Tibial nerve (tissue), 4 donors: ENCODE measurements at places on chromosomes 7 and 10. TPM values are rescaled to one million over a fixed set of nuclear protein-coding genes. Genes with fewer than 3 reads are reported as not detected.

PDZD8 gene
- total RNA-seq, result 33.3 TPM

FKBP9 gene
- 356 TPM for total RNA-seq

CNTNAP2 gene
- 0.42 TPM for total RNA-seq

LRRN3 gene
- total RNA-seq, result 3.3 TPM

CHN2 gene
- 9.8 TPM for total RNA-seq

ITGB1 gene
- total RNA-seq, result 483 TPM

DPYSL4 gene
- 0.21 TPM for total RNA-seq

PTPRE gene
- total RNA-seq, result 19.0 TPM

FANK1 gene
- 6.6 TPM for total RNA-seq

VSTM4 gene
- total RNA-seq, result 13.2 TPM

STEAP4 gene
- total RNA-seq, result 239 TPM

DNA sequence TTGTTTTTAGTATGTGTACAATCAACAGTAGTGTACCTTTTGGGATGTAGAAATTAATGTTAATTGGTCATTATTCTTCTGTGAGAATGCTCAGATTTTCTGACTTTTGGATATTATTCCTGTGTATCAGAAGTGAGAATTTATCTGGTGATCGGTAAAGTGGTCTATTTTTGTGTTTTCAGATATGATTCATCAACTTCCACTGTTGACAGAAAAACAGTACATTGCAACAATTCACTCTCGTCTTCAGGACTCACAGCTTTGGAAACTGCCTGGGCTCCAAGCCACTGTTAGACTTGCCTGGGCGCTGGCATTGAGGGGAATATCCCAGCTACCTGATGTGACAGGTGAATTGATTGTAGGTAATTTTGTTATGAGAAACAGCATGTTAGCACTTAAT lies 20.9 kb downstream of the NUP205 start:
- DNase-seq, result no peak
- H3K36me3 ChIP-seq, result peaks cover 99% of the 10 kb centered on the region
- H3K27ac ChIP-seq, result no peak overlapping the region
- no peaks in the 10 kb centered on the region for H3K4me1 ChIP-seq

- H3K36me3 ChIP-seq, result no peaks in the 10 kb centered on the region
- H3K4me3 ChIP-seq, result no peak overlapping the region
- no peak overlapping the region for H3K27ac ChIP-seq
- H3K27me3 ChIP-seq, result no peaks in the 10 kb centered on the region
These were observed 273.7 kb downstream of the PTPRN2 start for GRCh38 chr7:158313931-158314330.

- H3K27ac ChIP-seq, result no peak overlapping the region
- no peak overlapping the region for H3K4me3 ChIP-seq
- no peaks in the 10 kb centered on the region for H3K36me3 ChIP-seq
- no peak for DNase-seq
- H3K27me3 ChIP-seq, result no peaks in the 10 kb centered on the region
- H3K4me1 ChIP-seq, result no peaks in the 10 kb centered on the region
These were observed 563.6 kb downstream of the SUGCT start for GRCh38 chr7:40698214-40698920.

- H3K4me3 ChIP-seq, result no peak overlapping the region
- DNase-seq, result no peak
- no peaks in the 10 kb centered on the region for H3K27me3 ChIP-seq
- H3K27ac ChIP-seq, result no peak overlapping the region
- H3K4me1 ChIP-seq, result no peaks in the 10 kb centered on the region
- H3K36me3 ChIP-seq, result no peaks in the 10 kb centered on the region
These were observed 149.8 kb upstream of the PRKCQ start for GRCh38 chr10:6729861-6730344.

DNA sequence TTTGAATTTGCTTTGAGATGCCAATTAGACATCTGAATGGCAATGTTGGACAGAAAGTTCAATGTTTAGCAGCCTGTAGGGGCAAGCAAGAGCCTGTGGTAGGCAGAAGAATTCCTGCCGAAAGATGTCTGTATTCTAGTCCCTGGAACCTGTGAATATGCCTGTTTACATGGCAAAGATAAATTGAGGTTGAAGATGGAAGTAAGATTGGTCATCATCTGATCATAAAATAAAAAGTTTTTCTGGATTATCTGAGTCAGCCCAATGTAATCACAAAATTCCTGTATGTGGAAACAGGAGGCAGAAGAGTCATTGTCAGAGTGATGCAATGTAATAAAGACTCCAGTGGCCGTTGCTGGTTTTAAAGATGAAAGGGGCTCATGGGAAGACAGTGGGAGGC lies 430.5 kb downstream of the MDFIC start:
- no peaks in the 10 kb centered on the region for H3K36me3 ChIP-seq
- no peak overlapping the region for H3K4me3 ChIP-seq
- no peak for DNase-seq
- H3K27me3 ChIP-seq, result no peaks in the 10 kb centered on the region

DNA sequence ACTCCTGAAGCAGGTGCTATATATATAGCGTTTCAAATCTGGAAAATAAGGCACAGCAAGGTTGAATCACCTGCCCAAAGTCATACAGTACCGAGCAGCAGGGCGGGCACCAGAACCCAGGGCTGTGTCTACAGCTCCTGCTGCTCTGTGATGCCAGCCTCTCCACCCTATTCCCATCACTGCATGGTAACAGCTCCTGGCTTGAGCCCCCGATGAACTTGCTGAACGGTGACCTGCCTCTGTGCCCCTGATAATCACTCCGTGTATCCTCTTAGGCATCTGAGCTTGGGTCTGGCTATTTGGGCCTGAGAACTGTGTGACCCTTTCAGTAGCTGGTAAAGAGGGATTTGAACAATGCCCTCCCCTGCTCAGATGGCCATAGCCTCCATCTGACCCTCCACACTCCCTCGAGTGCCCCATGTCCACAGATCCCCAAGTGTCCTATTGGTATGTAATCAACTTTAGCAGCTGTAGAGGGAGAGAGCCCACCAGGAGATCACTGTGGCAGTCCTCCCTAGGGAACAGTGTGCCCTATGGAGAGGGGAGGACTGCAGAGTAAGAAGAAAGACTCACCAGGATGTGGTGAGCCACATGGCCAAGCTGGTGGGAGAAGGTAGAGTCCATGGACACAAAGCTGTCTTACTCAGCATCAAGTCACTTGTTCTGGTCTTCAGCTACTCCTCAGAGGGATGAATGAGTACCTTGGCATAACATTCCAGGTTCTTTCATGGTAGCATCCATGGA lies 1.1 kb upstream of the ARHGAP22 start:
- no peak overlapping the region for H3K4me3 ChIP-seq
- no peak for DNase-seq
- H3K4me1 ChIP-seq, result no peaks in the 10 kb centered on the region
- H3K36me3 ChIP-seq, result no peaks in the 10 kb centered on the region

GRCh38 chr7:133672866-133673265 lies 420.0 kb downstream of the EXOC4 start:
- no peaks in the 10 kb centered on the region for H3K4me1 ChIP-seq
- no peaks in the 10 kb centered on the region for H3K27me3 ChIP-seq
- H3K27ac ChIP-seq, result no peak overlapping the region

GRCh38 chr10:128316925-128317324 lies 190.7 kb upstream of the MKI67 start:
- no peaks in the 10 kb centered on the region for H3K36me3 ChIP-seq
- H3K27ac ChIP-seq, result no peak overlapping the region
- H3K4me3 ChIP-seq, result no peak overlapping the region
- no peaks in the 10 kb centered on the region for H3K4me1 ChIP-seq
- no peak for DNase-seq

DNA sequence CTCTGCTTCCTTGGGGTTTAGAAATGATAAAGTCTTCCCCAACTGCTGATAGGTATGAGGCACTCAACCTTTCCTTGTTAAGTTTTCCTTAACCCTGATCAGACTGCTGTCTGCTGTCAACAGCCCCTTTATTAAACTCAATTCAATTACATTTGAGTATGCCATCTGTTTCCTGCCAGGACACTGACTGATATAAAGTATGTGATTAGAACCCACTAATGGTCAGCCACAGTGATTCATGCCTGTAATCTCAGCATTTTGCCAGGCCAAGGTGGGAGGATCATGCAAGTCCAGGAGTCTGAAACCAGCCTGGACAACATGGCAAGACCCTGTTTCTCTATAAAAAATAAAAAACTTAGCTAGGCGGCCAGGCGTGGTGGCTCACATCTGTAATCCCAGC lies 18.1 kb downstream of the BAZ1B start:
- no peak for DNase-seq
- peaks cover 100% of the 10 kb centered on the region for H3K36me3 ChIP-seq
- no peak overlapping the region for H3K4me3 ChIP-seq
- no peak overlapping the region for H3K27ac ChIP-seq
- no peaks in the 10 kb centered on the region for H3K27me3 ChIP-seq

GRCh38 chr7:95238252-95238943 lies 85.9 kb downstream of the PON1 start:
- no peaks in the 10 kb centered on the region for H3K4me1 ChIP-seq
- no peak for DNase-seq
- no peak overlapping the region for H3K27ac ChIP-seq
- H3K27me3 ChIP-seq, result no peaks in the 10 kb centered on the region
- no peak overlapping the region for H3K4me3 ChIP-seq

GRCh38 chr7:112116894-112117293 lies 89.3 kb downstream of the DOCK4 start:
- H3K36me3 ChIP-seq, result no peaks in the 10 kb centered on the region
- DNase-seq, result no peak
- no peaks in the 10 kb centered on the region for H3K27me3 ChIP-seq
- H3K4me3 ChIP-seq, result no peak overlapping the region

DNA sequence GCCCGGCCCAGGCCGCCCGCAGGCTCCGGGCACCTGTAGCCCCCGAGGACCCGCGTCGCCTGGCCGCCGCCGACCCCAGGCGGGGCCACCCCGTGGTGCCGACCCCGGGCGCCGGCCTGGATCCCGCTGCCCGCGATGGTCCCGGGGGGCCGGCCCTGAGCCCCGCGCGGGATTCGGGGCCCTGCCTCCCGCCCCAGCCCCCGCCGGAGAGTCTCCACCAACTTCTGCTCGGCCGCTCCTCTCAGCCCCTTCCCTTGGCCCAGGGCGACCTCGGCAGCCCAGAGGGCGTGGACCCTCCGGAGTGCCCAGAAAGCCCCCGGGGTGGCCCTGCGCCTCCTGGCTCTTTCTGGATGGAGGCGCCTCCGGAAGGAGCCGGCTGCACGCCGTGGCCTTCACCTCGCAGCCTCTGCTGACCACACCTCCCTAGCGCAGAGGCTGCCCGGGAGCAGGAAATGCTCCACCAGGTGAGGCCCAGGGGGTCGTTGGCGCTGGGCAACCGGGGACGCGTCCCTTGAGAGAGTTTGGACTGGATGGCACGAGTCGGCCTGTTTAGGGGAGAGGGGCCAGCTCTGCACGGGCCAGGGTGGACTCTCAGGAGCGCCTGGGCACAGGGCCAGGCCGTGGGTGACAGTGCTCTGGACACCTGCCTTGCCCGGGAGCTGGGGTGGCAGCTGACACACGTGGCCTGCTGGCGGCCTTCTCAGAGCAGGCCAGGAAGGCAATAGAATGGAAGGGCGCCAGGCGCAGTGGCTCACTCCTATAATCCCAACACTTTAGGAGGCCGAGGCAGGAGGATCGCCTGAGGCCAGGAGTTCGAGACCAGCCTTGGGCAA lies 529 bp downstream of the ZNF853 start:
- H3K4me1 ChIP-seq, result peaks cover 21% of the 10 kb centered on the region
- H3K4me3 ChIP-seq, result peak overlapping the region; percentile 70
- no peak overlapping the region for H3K27ac ChIP-seq
- H3K27me3 ChIP-seq, result no peaks in the 10 kb centered on the region
- no peaks in the 10 kb centered on the region for H3K36me3 ChIP-seq

DNA sequence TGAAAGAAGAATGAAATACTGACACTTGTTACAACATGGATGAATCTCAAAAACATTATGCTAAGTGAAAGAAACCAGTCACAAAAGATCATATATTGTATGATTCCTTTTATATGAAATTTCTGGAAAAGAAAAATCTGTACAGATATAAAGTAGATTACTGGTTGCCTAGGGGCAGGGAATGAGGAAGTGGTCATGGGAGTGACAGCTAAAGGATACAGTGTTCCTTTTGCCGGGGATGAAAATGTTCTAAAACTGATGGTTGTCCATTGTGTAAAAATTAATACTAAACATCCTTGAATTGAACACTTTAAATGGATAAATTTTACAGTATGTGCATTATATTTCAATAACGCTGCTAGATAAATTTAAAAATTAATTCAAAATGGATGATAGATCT lies 25.1 kb downstream of the ALOX5 start:
- no peaks in the 10 kb centered on the region for H3K27me3 ChIP-seq
- no peak overlapping the region for H3K27ac ChIP-seq
- no peak overlapping the region for H3K4me3 ChIP-seq
- DNase-seq, result no peak
- no peaks in the 10 kb centered on the region for H3K4me1 ChIP-seq

GRCh38 chr10:90179696-90180407 lies 478.5 kb downstream of the KIF20B start:
- no peaks in the 10 kb centered on the region for H3K36me3 ChIP-seq
- H3K4me3 ChIP-seq, result no peak overlapping the region
- H3K4me1 ChIP-seq, result no peaks in the 10 kb centered on the region
- DNase-seq, result no peak
- no peaks in the 10 kb centered on the region for H3K27me3 ChIP-seq

- no peak for DNase-seq
- H3K4me3 ChIP-seq, result no peak overlapping the region
- no peak overlapping the region for H3K27ac ChIP-seq
- H3K4me1 ChIP-seq, result no peaks in the 10 kb centered on the region
- H3K27me3 ChIP-seq, result no peaks in the 10 kb centered on the region
- H3K36me3 ChIP-seq, result no peaks in the 10 kb centered on the region
These were observed 56.5 kb upstream of the CREB5 start for GRCh38 chr7:28355635-28356319.

GRCh38 chr10:96651998-96652431 lies 65.2 kb upstream of the TM9SF3 start:
- no peaks in the 10 kb centered on the region for H3K4me1 ChIP-seq
- no peak overlapping the region for H3K27ac ChIP-seq
- no peaks in the 10 kb centered on the region for H3K27me3 ChIP-seq

DNA sequence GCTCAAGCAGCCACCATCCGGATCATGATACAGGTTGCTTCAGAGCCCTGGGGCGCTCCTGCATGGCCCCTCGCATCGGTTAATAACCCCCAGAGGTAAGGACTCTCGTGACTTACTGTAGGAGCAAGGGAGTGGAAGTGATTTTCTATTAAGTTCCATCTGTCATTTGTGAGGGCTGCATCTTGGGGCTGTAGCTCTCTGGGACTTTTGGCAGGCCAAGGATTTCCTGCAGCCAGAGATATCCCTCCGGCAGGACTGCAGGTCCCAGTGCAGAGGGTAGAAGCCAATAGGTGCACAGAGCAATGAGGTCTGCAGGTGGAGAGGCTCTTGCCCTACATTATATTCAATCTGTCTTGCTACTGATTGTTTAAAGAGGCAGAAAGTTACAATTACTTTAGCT lies 356.8 kb upstream of the ADARB2 start:
- no peak overlapping the region for H3K4me3 ChIP-seq
- no peaks in the 10 kb centered on the region for H3K27me3 ChIP-seq
- no peak overlapping the region for H3K27ac ChIP-seq
- H3K4me1 ChIP-seq, result no peaks in the 10 kb centered on the region

- no peaks in the 10 kb centered on the region for H3K36me3 ChIP-seq
- no peaks in the 10 kb centered on the region for H3K27me3 ChIP-seq
- H3K4me3 ChIP-seq, result no peak overlapping the region
- H3K27ac ChIP-seq, result no peak overlapping the region
These were observed 51.8 kb downstream of the ARHGAP22 start for GRCh38 chr10:48552946-48553564.
